ENCODE measurements at places on chromosomes 1 and 21.

DNA sequence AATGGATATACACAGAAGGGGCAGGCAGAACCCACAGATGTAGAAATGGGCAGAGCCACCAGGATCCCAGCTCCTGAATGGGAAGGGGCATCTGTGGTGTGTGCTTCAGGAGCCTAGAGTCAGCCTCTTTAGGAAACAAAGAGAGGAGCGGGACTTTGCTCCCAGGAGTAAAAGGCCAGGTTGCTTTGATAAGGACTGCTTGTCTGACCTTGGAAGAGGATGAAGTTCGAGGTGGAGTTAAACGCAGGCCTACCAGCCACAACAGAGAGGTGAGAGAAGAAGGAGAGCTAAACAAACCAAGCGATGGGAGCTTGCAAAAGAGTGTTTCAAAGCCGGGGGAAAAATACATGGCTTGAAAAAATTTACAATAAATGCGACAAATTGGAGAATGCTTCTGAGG is 49.9 kb upstream of the TMPRSS2 start:
- no peak for DNase-seq

- DNase-seq: peak; percentile 13
Observed at GRCh38 chr1:236808564-236809130, 13.6 kb downstream of the MTR start.

GRCh38 chr1:169890761-169891538 is 2.7 kb downstream of the SCYL3 start:
- DNase-seq: no peak

DNA sequence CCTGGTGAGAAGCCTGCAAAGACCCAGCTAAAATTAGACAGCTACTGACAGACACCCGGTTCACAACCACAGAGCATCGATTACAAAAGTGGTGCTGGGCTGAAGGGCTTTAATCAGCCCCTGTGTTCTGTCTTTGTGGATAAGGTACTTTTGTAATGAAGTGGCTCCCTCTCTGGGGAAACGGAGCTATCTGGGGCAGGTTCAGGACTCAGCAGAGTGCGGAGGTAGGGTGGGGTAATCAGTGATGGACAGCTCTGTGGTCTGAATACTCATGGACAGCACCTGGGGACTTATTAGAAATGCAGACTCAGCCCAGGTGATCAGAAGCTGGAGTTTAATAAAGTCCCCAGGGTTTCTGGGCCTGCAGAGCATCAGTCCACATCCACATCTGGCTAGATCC is 152.0 kb downstream of the MATN1 start:
- DNase-seq: no peak

- DNase-seq: peak; percentile 24
Observed at GRCh38 chr1:75203415-75204277, 69.5 kb downstream of the LHX8 start.

DNA sequence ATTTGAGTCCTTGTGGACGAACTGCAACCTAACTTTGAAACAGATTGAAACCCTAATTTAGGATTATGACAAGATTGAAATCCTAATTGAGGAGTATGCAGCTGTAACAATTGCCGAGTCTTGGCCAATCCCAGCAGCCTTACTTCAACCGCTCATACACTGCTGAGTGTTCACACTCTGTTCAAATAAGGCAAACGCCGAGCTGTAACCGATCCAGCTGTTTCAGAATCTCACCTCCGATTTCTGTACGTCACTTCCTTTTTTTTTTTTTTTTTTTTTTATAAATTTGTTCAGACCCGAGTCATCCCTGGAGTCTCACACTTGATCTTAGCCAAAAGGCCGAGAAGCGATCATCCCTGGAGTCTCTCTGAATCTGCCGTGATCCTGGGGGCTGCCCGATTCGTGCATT is 22.3 kb upstream of the ATP5PO start:
- no peak for DNase-seq

DNA sequence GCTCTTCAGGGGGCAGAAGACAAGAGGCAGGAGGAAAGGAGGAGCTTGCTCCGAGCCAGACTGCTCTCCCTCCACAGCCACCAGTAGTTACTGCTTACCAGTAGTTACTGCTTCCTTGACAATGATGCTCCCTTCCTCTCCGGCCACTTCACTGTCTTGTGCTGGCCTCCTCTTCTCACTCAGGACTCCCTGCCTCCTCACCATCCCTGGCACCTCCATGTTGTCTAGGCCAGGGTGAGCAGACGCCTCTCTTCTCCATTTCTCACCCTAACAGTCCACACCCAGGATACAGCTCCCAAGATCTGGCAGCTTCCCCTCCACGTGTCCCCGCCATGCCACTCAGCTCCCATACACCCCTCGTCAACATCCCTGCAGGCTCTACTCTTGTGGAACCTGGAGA is 82.4 kb upstream of the TLR5 start:
- DNase-seq: no peak

DNA sequence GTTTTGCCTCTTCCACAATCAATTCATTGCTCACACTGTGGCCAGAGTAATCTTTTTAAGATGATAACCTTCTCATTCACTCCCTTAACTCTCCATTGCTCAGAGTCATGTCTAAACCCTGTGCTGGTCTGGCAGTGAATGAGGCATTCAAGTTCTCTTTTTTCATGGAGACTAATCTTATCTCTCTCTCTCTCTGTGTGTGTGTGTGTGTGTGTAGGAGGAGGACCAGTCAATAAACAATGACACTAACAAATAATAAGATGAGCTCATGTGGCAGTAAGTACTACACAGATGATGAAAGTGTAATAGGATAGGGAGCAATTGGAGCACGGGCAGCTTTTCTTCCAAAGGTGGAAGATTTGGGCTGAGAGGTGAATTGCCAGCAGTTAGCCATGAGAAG is 122.0 kb upstream of the B3GALT2 start:
- DNase-seq: no peak

- DNase-seq: peak; percentile 91
Observed at GRCh38 chr21:45295576-45296365, 8.1 kb upstream of the POFUT2 start.

GRCh38 chr1:239126884-239127283 is 259.5 kb upstream of the CHRM3 start:
- DNase-seq: no peak

DNA sequence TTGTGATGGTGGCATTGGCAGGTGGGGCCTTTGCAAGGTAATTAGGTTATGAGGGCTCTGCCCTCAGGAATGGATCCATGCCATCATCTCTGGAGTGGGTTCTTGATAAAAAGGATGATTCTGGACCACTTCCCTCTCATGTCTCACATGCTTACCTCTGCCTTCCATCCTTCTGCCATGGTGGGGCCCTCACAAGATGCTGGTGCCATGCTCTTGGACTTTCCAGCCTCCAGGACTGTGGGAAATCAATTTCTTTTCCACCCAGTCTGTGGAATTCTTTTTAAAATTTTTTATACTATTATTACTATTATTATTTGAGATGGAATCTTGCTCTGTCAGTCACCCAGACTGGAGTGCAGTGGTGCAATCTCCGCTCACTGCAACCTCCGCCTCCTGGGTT is 57.3 kb downstream of the ACBD3 start:
- DNase-seq: no peak

DNA sequence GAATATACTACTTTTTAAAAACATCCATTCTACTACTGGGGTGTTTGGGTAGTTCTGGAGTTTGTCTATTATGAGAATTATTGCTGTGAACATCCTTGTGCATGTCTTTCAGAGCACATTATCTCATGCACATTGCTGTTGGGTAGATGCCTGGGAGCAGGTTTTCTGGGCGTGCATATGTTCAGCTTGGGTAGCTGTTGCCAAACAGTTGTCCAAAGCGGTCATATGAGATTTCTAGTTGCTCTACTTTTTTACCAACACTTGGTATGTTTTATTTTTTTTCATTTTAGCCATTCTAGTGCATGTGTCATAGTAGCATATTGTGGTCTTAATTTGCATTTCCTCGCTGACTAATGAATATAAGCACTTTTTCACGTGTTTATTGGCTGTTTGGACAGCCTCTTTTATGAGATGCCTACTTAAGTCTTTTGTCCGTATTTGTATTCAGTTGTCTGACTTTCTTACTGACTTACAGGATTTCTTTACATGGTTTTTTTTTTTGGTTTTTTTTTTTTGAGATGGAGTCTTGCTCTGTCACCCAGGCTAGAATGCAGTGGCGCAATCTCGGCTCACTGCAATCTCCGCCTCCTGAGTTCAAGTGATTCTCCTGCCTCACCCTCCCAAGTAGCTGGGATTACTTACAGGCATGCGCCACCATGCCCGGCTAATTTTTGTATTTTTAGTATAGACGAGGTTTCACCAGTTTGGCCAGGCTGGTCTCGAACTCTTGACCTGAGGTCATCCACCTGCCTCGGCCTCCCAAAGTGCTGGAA is 18.1 kb downstream of the ZDHHC18 start:
- DNase-seq: no peak

- no peak for DNase-seq
Observed at GRCh38 chr1:228094432-228095016, 8.6 kb downstream of the C1orf35 start.

DNA sequence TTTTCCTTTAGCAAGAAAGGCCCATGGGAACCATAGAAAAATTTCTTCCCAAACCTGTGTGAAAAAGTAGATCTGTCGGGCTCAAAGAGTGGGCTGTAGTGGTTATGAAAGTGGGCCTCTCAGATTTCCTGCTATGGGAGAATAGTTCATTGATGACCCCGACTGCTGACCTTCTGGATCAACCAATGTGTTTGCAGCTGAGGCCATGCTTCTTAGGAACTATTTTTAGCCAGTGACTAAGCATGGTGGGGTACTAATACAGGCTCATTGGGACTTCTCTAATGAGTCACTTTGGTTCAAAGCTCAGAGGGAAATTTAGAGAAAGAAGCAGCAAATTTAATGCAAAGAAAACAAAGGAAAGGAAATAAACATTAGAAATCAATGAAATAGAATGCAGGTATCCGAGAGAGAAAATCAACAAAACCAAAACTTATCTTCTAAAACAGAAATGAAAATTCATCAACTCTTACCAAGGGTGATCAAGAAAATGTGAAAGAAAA is 12.6 kb upstream of the PSMA5 start:
- peak; percentile 94 for DNase-seq

DNA sequence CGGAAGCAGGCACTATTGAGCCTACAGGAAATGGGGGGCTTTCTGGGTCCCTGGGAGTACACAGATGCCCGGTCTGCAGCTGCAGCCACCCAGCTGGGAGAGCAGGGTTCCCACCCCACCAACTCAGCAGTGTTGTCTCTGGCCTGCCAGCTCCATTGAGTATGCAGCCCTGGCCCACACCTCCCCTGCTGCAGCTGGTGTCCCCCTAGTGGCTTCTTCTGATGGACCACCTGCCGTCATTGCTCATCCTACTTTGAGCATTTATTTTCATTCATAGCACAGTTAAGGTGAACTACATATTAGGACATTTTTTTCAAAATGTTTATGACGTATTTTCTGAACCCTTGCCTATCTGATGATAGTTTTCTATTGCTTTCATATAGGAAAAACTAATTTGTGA is 189.8 kb upstream of the LYPLAL1 start:
- DNase-seq: no peak

DNA sequence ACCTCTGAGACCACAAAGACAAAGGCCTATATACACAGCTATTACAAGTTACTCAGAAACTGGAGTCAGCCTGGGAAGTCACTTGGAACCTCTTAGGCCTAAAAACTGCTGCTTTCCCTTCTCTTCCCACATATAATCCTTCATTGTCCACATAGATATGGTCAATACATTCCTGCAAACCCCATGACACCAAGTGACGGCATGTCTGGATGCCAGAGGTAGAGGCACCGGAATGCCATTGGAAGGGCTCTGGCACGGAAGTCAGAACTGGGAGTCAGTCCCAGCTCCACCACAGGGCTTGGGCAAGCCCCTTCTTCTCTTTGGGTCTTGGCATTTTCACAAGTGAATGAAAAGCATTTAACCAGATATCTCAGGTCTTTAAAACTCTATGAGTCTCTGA is 204.7 kb downstream of the MATN1 start:
- no peak for DNase-seq

DNA sequence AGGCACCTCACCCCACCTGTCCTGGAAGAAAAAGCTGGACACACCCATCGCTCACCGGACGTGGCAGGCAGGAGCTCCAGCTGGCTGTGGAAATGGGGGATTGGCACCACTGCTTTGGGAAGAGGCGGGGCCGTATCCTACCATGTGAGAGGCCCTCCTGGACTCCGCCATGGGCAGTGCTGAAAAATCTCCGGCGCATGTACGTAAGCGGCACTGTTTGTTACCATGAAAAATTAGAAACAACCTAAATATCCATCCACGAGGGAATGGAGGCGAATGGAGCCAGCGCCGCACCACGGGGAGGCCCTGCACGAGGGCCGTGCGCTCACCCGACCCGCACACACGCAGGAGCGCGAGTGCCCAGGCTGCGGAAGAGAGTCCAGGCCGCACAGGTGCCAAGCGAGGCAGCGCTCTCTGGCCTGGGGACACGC is 3.1 kb downstream of the KRTAP10-8 start:
- no peak for DNase-seq

DNA sequence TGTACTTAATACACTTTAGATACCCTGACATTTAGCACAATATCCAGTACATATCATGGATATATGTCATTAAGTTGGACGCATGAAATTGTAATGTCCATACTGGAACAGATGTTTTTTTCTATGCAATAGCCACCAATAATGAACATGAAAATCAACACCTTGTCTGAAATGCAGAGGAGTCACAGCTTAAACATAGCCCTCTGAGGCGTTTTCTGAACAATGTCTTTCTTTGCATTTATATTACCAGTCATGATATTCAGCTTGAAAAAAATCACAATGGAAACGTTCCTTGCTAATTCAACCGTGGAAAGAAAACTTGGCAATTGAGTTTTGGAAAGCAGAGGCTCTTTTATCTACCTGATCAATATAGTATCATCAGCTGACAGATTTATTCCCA is 86.7 kb upstream of the COL11A1 start:
- DNase-seq: no peak

GRCh38 chr1:84913555-84913892 is 20.5 kb upstream of the LPAR3 start:
- no peak for DNase-seq

DNA sequence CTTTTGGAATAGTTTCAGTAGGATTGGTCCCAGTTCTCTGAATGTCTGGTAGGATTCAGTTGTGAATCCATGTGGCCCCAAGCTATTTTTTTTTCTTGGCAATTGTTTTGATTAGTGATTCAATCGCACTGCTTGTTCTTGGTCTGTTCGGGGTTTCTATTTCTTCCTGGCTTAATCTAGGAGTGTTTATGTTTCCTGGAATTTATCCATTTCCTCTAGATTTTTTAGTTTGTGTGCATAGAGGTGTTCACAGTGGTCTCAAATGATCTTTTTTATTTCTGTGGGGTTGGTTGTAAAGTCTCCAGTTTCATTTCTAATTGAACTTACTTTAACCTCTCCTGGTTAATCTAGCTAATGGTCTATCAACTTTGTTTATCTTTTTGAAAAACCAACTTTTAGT is 117.6 kb downstream of the NME7 start:
- DNase-seq: peak; percentile 2

GRCh38 chr1:43521078-43521477 is 9.6 kb upstream of the PTPRF start:
- no peak for DNase-seq

- DNase-seq: no peak
Observed at GRCh38 chr1:52402860-52403240, 1.4 kb downstream of the ORC1 start.

- no peak for DNase-seq
Observed at GRCh38 chr1:20409012-20409411, 77.0 kb downstream of the CAMK2N1 start.

GRCh38 chr1:147534386-147534785 is 6.9 kb upstream of the BCL9 start:
- peak; percentile 10 for DNase-seq

- no peak for DNase-seq
Observed at GRCh38 chr21:46141767-46142581, 13.4 kb downstream of the FTCD start.

- peak; percentile 67 for DNase-seq
Observed at GRCh38 chr1:172002725-172003345, 161.5 kb downstream of the DNM3 start.

- peak; percentile 9 for DNase-seq
Observed at GRCh38 chr21:17688912-17689874, 76.5 kb upstream of the BTG3 start.
